Mammary epithelial cell (primary cell): ENCODE measurements at places on chromosomes 13 and 19.

DNA sequence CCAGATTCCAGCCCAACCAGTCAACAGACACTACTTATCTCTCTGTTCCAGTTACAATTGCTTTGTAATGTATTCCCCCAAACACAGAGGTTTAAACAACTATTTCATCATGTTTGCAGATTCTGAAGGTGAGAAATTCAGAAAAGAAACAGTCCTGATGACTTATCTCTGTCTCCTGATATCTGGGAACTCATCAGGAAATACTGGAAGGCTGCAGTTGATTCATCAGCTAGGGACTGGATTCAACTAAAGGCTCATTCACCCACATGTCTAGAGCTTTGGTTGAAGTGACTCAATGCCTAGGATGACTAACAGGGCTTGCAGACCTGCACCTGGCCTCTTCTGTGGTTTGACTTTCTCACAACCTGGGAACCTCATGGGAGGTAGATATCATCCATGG is 56.6 kb upstream of the GPC6 start:
- peak; percentile 100 for DNase-seq

GRCh38 chr13:89688918-89689317 is 1658.6 kb upstream of the MIR17HG start:
- DNase-seq = no peak

DNA sequence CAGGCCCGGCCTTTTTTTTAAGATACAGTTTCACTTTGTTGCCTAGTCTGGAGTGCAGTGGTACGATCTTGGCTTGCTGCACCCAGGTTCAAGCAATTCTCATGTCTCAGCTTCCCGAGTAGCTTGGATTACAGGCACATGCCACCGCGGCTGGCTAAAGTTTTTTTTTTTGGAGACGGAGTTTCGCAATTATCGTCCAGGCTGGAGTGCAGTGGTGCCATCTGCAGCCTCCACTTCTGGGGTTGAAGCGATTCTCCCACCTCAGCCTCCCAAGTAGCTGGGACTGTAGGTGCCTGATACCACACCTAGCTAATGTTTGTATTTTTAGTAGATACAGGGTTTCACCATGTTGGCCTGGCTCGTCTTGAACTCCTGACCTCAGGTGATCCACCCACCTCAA is 4.9 kb upstream of the CARM1 start:
- no peak for DNase-seq

DNA sequence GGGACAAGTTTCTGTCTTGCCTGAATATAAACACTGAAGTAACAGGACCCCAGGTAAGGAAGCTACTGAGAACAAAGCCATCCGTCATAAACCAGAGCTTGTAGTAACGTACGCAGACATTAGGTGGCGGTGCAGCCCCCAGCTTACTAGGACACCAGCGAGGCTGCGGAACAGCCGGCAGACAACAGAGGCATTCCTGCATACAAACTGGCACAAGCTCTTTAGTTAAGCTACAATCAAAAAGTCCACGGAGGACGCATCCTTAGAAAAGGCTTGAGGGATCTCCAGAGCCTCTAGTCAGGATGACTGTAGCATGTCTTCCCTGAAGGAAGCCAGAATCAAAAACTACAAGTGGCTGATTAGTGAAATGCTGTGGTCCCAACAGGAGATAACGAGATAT is 26.2 kb downstream of the ZNF160 start:
- no peak for DNase-seq

GRCh38 chr13:23957981-23958380 is 60.7 kb upstream of the C1QTNF9B start:
- no peak for DNase-seq

GRCh38 chr13:30835442-30835841 is 70.6 kb upstream of the MEDAG start:
- no peak for DNase-seq

GRCh38 chr19:52962394-52963246 is at the start of gene ZNF816:
ZNF816 (minus strand) TSS chr19:52962881; CDS start chr19:52956089, 6,792 bp downstream.
- DNase-seq = peak; percentile 95
